ENCODE measurements at places on chromosomes 5 and 9.

- no peak for DNase-seq
These were observed 8.6 kb downstream of the PDGFRB start for GRCh38 chr5:150146862-150147601.

DNA sequence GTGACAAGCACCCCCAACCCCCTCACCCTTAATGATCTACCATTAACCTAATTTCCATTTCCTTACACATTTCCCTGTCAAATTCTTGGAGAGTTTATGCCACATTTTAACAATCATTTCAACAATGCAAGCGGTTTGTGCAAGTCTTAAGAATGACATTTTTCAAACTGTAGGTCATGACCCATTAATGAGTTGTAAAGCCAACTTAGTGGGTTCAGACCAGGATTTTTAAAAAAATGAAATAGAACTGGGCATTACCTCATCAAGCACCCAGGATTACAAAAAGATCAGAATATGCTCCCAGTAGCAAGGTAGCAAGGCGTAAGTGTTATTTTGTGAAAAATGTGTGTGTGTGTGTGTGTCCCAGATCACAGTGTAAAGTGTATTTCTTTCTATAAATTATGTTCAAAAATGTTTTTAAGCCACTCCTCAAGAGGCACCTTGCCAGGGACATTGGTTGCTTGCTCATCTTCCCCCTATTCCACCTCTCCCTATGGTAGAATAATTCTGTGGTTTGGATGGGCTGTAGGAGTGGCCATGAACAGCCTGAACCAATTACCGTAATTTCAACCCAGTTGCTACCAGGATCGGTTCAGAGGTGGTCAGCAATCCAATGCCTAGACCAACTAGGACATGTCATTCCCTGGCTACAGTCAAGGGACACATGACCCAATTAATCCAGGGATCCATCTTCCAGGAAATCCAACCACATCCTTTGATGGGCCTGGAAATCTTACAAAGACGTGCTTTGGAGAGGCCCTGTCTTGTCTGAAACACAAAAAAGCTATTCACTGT is 14.4 kb upstream of the TGFBR1 start:
- DNase-seq: no peak

DNA sequence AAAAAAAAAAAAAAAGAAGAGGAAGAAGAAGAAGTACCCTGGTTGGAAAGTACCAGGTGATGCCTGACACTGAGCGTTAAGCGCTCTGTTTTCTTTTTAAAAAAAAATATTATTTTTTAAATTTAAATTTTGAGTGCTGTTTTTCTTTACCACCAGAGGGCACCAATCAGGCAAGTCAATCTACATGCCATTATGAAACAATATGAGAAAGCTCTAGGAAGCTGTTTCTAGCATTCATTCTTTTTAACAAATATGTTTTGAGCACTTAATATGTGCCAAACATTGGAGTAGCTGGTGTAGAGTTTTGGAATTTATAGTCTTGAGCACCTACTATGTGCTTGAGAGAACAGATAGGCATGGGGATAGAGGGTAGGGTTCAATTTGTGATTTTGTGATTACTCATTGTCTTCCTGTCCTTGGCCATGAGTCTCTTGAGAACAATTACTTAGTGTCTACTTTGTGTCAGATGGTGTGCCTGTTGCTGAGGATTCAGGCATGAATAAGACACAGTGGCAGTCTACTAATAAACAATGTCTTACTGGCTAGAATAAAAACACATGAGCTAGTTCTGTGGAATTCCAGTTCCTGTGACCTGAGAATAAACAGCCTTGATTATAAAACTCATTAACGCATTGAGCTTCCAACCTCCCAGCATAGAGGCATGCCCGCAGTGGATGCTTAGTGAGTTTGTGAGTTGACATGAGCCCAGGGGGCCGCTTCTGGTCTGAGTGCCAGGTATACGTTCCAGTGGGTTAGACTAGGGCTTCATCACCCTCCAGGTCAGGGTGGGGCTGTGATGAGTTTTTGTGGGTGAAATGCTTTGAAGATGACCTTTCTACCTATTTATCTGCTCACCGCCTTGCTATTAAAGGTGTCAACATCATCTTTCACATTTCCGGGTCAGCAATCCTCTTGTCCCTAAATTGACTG is 3.0 kb upstream of the UBE2R2 start:
- DNase-seq: peak; percentile 76

GRCh38 chr5:59538750-59539121 is 354.8 kb downstream of the PDE4D start:
- no peak for DNase-seq

DNA sequence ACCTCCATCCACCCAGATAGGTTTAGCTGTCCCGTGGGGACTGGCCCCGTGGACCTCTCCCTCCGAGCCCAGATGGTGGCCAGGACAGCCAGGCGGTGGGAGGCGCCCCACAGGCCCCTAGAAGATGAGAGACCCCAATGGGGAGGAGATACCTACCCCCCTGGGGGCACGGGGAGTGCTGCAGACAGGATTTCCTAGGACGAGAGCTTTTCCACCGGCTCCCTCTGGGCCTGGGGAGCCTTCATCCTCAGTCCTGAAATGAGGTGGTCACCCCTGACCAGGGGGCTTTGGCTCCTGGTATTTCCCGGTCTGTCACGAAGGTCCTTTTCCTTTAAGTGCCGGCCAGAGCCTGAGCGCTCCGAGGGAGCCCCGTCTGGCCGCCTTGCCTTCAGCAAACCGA is 46.8 kb downstream of the MRPL36 start:
- no peak for DNase-seq

GRCh38 chr5:115541611-115542010 is 3.0 kb downstream of the FEM1C start:
- no peak for DNase-seq

GRCh38 chr5:910769-911160 is 18.1 kb downstream of the TRIP13 start:
- no peak for DNase-seq

GRCh38 chr9:115057559-115057958 is 60.4 kb downstream of the TNC start:
- no peak for DNase-seq

DNA sequence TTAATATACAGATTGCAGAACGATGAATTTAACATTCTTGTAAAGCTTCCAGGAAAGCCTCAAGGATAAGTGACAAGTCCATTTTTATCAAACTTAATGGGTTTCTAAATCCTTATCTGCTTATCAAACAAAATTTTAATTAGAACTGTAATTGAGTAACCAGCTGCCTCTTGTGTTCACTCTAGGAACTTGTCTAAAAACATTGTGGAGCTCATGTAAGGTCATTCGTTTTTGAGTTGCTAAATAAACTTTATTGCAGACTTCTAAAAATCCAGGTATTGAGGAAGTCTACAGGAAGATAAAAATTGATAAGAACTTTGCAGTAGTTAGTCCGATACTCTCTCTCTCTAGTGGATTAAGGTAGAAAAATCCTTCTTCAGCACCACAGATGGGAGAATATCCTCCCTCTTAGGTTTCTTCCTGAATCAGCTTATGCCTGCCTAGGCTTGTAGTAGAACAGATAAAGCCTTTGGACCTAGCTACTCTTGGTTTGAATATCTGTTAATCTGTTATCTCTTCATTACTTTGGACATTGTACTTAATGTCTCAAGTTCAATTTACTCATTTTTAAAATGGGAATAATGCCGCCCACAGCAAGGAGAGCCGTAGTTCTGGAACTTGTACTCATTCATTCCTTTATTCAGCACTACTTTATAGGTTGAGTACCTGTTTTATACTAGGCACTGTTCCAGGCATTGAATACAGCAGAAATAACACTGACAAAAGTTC is 60.0 kb upstream of the DHFR start:
- no peak for DNase-seq

GRCh38 chr5:73131711-73132425 is 11.5 kb downstream of the TMEM171 start:
- DNase-seq: no peak

- DNase-seq: peak; percentile 38
These were observed 154.2 kb upstream of the TSLP start for GRCh38 chr5:110917161-110917875.

DNA sequence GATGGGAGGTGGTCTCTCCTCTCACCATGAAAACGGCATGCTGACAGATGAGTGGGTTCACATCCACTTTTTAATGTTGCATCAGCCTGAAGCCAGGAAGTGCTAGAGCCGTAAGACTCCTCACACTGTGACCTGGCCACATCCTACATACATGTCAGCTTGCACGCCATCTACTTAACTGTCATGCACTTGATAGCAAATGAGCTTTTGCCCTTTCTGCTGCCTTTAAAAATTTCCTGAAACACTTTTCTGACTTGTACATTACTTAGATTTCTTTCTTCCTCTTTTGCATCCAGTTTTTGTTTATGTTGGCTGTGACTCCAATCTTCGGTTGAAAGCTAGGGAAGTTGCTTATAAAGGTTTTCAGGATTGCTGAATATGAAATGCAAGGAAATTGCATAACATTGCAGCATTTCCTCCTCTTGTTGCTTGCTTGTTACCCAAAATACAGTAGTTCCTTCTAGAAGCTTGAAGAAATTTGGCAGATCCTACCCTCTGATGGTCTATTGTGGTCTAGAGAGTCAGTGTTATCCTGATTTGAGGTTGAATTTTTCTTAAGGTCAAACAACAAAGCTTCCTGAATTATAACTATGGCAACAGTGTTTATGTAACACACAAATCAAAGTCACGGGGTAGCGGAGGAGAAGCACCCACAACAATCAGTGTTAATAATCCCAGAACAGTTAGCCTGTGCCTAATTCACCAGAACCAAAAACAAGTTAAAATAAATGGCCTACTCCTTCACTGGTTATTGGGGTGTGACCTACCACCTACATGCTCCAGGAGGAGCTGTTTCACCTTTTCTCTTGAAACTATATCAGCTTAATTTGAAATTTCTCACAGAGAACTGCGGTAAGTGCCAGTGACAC is 232.5 kb downstream of the ARHGAP26 start:
- DNase-seq: peak; percentile 66

DNA sequence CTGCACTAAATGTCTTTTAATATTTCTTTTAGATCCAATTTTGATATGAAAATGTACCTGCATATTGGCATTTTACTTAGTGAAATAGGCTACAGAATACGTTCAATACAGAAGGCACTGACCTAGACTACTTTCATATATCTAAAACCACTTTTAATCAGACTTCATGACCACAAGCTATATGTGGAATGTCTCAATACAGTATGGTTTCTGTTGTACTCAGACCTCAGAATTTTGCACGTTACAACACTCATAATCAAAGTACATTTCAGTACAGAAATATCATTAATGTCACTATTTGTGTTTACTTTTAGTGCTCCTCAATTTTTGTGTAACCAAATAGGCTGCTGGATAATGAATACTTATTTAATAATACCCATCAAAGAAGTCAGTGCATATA is 74.8 kb downstream of the MEF2C start:
- no peak for DNase-seq

DNA sequence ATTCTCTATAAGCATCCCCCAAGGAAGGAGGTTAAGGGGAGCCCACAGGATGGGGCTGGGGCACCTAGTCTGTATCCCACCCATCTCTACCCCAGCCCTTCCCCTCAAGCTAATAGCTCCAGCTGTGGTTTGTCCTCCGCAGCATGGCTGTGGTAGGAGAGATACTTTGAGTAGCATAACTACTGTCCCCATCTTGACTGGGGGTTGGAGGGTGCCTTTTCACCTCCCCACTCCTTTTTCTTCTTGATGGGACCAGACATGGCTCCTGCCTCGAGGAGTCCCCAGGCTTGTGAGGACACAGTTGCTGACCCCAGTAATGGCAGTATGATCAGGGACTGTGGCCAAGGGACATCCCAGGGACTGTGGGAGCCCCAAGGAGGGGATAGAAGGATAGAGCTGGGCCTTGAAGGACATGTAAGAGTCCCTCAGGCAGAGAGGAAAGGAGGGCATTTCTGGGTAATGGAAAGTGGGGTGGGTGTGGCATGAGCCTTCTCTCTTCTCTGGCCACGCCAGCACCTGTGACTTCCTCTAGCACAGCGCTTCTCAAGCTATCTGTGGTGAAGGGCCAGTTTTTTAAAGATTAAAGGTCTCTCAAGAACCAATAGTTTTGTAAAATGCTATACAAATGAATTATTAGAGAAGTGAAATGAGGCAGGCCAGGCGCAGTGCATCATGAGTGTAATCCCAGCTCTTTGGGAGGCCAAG is 14.0 kb downstream of the OLFML2A start:
- DNase-seq: no peak
